NCI-H510A treated with DMSO at 0.1 percent for 48 hours (cell line): ENCODE measurements at places on chromosomes 1 and 21.

DNA sequence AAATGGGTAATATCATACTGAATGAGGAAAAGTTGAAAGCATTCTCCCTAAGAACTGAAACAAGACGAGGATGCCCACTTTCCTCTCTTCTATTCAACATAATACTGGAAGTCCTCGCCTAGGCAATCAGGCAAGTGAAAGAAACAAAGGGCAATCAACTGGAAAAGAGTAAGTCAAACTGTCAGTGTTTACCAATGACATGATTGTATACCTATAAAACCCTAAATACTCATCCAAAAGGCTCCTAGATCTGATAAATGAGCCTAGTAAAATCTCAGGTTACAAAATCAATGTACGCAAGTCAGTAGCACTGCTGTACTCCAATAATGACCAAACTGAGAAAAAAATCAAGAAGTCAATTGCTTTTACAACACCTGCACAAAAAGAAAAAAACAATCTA is 575.8 kb upstream of the PRMT6 start:
- no peak for DNase-seq

- DNase-seq: no peak
Observed at GRCh38 chr1:28118640-28119307, 30.4 kb upstream of the EYA3 start.

GRCh38 chr21:40562242-40563002 is 284.5 kb downstream of the DSCAM start:
- DNase-seq: no peak

DNA sequence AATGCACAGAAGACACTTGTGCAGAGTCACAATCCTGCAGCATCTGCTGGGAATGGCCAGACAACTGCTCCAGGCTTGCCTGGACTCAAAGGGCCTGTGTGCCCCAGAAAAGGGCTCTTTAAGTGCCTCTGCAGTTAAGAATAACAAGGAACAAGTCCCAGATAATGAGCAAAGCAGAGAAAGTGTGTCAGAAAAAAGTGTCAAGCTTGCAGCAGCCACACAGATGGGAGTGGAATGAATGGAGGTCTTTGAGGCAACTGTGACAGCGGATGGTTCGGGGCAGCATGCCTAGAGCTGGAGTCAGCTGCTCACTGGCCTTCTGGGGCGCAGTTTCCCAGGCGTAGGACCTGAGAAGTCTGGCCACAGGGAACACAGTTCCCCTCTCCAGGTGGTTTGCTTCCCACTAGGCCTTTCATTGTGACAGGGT is 5.1 kb downstream of the PARP1 start:
- no peak for DNase-seq

DNA sequence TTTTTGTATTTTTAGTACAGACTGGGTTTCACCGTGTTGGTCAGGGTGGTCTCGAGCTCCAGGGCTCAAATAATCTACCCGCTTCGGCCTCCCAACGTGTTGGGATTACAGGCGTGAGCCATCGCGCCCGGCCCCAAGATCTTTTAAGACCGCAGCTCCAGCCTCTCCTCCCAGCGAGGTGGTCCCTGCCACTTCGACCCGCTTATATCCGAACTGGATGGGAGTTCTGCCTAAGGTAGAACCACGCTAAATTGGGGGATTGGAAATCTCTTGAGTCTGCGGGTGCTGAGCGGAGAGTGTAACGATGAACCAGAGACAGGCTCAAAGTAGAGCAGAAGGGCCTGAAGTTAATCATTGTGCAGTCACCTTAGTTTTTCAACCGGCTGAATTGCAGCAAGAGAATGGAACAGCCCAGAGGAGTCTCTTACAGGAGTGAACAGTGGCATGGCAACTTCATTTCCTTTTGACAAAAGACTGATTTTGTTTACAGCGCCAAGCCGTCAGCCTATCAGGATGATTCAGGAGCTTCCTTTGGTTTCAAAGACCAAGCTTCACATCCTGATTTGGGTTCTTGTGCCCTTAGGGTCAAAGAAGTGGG is 726 bp upstream of the CYB5R1 start:
- DNase-seq: peak; percentile 48

- peak; percentile 17 for DNase-seq
Observed at GRCh38 chr1:55584526-55585401, 369.6 kb upstream of the USP24 start.

DNA sequence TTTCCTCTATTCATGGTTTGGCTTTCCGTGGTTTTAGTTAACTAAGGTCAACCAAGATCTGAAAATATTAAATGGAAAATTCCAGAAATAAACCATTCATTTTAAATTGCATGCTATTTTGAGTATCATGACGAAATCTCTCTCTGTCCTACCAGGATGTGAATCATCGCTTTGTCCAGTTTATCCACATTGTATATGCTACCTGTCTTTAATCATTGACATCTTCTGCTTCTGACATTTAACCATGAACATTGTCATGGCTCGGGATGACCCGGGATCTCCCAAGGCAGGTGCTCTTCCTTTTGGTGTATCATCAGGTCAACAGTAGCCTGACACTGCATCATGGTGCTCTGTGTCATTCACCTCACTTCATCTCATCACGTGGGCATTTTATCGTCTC is 125.5 kb upstream of the HNRNPU start:
- DNase-seq: no peak

DNA sequence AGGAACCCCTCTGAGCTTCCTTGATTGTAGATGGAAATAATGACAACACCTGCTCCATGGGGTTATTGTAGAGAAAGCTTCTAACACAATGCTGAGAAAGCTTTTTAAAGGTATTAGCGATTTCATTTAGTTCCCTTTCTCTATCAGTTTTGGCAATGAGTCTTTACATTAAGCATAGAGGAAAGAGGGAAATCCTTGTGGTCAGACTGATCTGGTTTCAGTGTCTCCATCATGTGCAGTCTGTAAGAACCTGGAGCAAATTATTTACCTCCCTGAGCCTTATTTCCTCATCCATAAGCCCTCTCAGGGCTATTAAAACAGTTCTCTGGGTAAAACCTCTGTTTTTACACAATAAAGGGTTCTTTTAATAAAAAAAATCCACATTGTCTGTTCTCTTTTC is 87.5 kb downstream of the FGGY start:
- no peak for DNase-seq

- no peak for DNase-seq
Observed at GRCh38 chr21:43731891-43732711, 13.2 kb downstream of the PDXK start.

DNA sequence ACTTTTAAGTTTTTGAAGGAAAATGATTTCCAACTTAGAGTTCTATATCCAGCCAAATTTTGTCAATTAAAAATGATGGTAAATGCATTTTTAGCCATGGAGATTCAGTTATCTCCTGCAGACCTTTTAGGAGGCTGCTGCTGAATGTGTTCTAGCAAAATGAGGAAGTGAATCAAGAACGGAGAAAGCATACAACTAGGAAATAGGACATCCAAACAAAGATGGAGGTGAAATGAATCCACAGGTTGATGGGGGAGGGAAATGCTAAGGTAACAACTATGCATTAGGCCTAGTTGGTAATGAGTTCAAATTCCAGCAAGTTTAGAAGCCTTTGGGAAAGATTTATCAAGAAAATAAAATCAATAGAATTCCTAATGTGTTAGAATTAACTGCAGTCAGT is 80.5 kb downstream of the FNBP1L start:
- no peak for DNase-seq

GRCh38 chr1:229557913-229558414 is 543 bp downstream of the ABCB10 start:
- peak; percentile 26 for DNase-seq

GRCh38 chr1:240190881-240191401 is 99.3 kb downstream of the FMN2 start:
- peak; percentile 61 for DNase-seq
